SJSA1 (cell line): ENCODE measurements at places on chromosomes 4 and X. TPM values are rescaled to one million over a fixed set of nuclear protein-coding genes. Genes with fewer than 3 reads are reported as not detected.

The FABP2 gene
- not detected in 2 replicates for total RNA-seq

- H3K4me3 ChIP-seq, result no peak overlapping the region
- H3K36me3 ChIP-seq, result no peaks in the 10 kb centered on the region
- no peak for DNase-seq
- H3K27me3 ChIP-seq, result no peaks in the 10 kb centered on the region
- no peak overlapping the region for H3K27ac ChIP-seq
- H3K4me1 ChIP-seq, result no peaks in the 10 kb centered on the region
These were observed 6.3 kb upstream of the TRPC5OS start for GRCh38 chrX:111869639-111870034.

DNA sequence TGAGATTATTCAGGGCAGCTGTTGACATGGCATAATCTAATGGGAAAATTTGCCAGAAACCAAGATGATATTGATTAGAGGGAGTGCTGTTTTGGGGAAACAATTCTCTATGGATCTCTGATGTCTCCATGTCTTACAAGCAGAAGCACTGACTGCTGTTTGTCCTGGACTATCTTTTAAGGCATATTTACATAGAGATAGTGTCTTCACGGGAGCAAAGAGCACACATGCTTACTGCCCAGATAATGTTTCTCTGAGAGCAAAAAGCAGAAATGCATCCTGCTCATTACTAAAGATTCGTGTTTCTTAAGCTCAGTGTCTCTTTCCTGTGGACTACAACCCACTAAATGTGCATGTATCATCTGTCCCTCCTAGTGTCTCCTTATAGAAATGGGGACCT, 41.3 kb upstream of the GLRA3 start:
- DNase-seq, result no peak
- no peaks in the 10 kb centered on the region for H3K36me3 ChIP-seq
- no peak overlapping the region for H3K27ac ChIP-seq

GRCh38 chrX:13852001-13852695, 35.3 kb upstream of the GPM6B start:
- H3K4me1 ChIP-seq, result no peaks in the 10 kb centered on the region
- H3K27ac ChIP-seq, result no peak overlapping the region
- H3K27me3 ChIP-seq, result no peaks in the 10 kb centered on the region

DNA sequence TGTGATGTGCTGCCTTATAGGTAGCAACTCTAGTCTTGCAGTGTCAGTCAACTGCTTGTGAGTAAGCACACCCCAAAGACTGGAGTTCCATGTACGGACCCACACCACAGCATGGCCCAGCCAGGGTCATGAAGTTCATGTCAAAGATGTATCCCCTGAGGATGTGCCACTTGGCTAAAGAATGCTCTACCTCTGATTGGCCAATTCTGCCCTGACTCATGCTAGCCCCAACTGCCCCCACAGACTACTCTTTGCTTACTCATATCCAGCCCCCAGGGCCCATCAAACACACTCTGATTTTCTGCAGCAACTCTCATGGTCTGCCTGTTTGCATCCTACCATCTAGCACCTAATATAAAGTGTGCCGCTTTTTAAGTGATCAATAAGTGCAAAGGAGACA, 62.5 kb downstream of the CHRDL1 start:
- H3K27ac ChIP-seq, result no peak overlapping the region
- peaks cover 7% of the 10 kb centered on the region; the same call in 1 of the 2 replicates for H3K4me1 ChIP-seq
- no peaks in the 10 kb centered on the region for H3K36me3 ChIP-seq
- no peak for DNase-seq

DNA sequence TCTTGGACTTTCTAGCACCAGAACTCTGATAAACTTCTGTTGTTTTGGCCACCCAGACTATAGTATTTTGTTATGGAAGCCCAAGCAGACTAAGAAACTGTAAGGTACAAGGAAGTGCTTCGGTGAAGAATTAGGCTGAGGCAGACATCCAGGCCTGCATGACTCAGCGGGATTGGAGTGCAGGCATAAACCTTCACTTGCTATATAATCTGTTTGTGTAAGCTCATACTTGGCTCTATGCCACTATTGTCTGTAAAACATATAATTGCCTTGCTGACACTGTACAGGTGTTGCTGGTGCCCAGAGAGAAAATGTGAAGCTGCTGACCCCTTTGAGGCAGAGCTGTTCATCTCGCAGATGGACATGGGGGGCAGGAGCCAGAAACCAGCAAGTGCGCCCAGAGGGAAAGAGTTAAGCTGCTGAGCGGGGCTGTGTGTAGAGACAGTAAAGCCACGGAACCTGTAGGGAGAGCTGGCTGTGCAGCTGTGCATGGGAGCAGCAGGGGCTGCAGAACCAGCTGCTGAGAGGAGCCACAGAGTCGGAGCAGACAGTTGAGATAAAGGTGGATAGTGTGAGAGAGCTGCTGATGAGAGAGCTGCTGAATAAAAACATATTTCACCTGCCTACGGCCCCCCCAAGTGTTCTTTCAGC, 96.2 kb downstream of the RBM46 start:
- no peaks in the 10 kb centered on the region for H3K27me3 ChIP-seq
- no peak overlapping the region for H3K4me3 ChIP-seq
- H3K4me1 ChIP-seq, result no peaks in the 10 kb centered on the region
- no peaks in the 10 kb centered on the region for H3K36me3 ChIP-seq
- no peak for DNase-seq

DNA sequence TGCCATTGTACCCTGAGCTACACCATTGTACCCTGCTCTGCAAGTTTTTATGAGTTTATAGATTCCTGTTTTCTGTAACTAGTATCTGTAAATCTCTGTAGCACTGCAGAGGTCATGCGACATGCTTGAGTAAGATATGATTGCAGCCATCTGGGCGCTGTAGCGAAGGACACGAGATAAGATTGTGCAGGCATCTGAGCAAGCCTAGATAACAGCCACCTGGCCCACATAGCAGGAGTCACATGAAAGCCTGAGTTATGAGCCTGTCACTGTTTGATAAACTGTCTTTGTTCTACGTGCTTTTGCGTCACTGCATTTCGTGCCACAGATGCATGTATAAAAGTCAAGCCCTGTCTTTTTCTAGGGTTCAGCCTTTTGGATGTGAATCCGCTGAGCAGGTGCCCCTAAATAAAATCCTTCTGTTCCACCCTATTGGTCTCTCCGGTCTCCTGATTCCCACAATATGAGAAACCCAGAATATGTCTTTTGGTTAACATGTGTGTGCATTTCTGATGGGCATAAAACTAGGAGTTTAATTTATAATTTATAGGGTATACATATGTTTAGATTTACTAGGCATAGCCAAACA, 327.6 kb upstream of the MAOA start:
- DNase-seq, result no peak
- H3K27ac ChIP-seq, result no peak overlapping the region
- no peaks in the 10 kb centered on the region for H3K36me3 ChIP-seq
- no peaks in the 10 kb centered on the region for H3K27me3 ChIP-seq
- H3K4me1 ChIP-seq, result no peaks in the 10 kb centered on the region

DNA sequence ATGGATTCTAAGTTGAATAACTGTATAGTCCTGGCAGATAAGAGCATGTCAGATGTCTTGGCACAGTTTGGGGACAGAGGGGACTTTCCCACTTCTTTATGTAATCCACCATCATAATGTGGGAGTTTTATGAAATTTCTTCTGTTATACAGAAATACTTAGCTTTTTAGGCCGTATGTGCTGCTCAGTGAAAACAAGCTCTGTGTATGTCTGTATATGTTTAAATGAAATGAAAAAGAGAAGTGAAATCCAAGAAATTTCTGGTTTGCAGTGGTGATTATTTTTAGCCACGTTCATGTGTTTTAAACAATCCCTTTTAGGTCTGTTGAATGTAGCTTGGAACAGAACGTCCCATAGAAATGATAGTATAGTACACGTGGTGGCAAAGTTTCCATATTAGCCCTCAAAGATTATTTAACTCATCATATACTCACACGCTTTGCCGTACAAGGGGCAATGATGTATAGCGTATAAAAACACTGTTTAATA, 41.0 kb downstream of the GAB1 start:
- H3K27ac ChIP-seq, result no peak overlapping the region
- no peak overlapping the region for H3K4me3 ChIP-seq
- H3K4me1 ChIP-seq, result no peaks in the 10 kb centered on the region
- H3K27me3 ChIP-seq, result no peaks in the 10 kb centered on the region

GRCh38 chr4:188012426-188012945, 16.9 kb downstream of the ZFP42 start:
- peaks cover 6% of the 10 kb centered on the region; the same call in 1 of the 2 replicates for H3K4me1 ChIP-seq
- no peak overlapping the region for H3K4me3 ChIP-seq
- no peaks in the 10 kb centered on the region for H3K36me3 ChIP-seq
- no peak for DNase-seq
- H3K27ac ChIP-seq, result no peak overlapping the region

The IL13RA1 gene
- 47.7 and 52.3 TPM in 2 replicates for total RNA-seq

The NUP62CL gene
- total RNA-seq, result not detected in 2 replicates

DNA sequence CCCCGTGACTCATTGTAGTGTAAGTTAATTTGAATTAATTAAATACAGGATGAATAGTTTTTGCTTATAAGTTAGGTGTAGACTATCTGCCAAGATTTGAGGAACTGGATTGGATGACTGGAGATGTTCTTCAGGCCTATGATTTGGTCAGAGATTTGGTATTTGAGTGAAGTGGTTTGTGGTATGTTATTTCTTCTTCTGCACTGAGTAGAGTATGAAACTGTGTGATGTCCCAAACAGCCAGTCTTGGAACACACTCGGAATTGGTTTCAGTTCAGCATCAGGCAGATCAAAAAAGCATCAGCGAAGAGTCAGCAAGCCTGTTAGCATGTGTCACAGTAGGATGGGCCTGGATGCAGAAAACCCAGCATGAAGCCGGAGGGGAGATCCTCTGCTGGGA, 294.1 kb downstream of the ARHGAP10 start:
- no peak for DNase-seq
- no peaks in the 10 kb centered on the region for H3K27me3 ChIP-seq
- no peak overlapping the region for H3K27ac ChIP-seq
- no peaks in the 10 kb centered on the region; the same call in 1 of the 2 replicates for H3K36me3 ChIP-seq
- no peaks in the 10 kb centered on the region for H3K4me1 ChIP-seq
- H3K4me3 ChIP-seq, result no peak overlapping the region

- H3K27me3 ChIP-seq, result no peaks in the 10 kb centered on the region
- peak; percentile 90 for DNase-seq
- peak overlapping the region; percentile 11; the same call in 1 of the 2 replicates for H3K4me3 ChIP-seq
These were observed 40.2 kb upstream of the HGFAC start for GRCh38 chr4:3401436-3402171.

DNA sequence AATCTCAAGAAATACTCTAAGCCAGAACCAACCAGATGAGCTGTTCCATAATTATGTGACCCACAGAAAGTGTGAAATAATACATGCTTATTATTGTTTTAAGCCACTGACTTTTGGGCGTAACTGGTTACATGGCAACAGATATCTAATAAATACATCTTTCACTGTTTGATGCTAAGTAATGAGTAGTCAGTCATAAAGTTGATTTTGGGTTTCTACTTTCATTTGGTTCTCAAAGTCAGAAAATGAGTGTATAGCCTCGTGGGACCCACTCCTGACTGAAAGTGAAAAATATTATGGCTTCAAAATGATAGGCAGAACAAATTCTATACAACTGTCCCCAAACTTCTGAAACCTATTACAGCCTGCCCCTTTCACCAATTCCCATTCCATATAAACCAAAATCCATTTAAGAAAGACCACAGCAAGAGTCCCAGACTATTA, 88.0 kb upstream of the CBR4 start:
- no peak overlapping the region for H3K4me3 ChIP-seq
- no peak overlapping the region for H3K27ac ChIP-seq
- no peaks in the 10 kb centered on the region for H3K27me3 ChIP-seq

- H3K27me3 ChIP-seq, result no peaks in the 10 kb centered on the region
- no peak overlapping the region for H3K4me3 ChIP-seq
- H3K36me3 ChIP-seq, result no peaks in the 10 kb centered on the region
- DNase-seq, result no peak
- H3K4me1 ChIP-seq, result no peaks in the 10 kb centered on the region
These were observed 128.5 kb downstream of the MAGEC2 start for GRCh38 chrX:142076633-142077032.

DNA sequence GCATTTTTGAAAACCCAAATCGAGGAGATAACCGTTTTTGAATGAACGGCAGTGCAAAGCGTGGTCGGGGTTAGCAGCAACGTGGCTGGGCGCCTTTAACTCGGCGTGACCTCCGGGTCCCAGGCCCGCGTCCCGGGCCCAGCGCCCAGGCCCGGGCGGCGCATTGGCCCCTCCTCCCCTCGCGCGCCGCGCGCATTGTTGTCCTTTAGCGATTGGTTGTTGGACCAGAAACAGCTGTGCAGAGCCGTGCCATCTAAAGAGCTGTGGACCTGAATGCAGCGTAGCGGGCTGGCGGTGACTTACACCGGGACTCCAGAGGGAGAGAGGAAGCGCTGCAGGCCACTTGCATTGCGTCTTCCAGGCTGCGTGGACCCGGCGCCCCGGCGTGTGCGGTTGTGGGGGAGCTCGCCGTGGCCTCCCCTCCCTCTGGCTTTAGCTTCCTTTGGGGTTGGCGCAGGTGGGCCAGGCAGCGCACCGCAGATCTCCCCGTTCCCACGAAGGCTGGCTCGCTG, at the start of gene STOX2:
TSS of gene STOX2 (plus strand) at position 227 of the 512 bp plus-strand sequence. CDS start 1,484 bp downstream, outside the sequence.
- peaks cover 14% of the 10 kb centered on the region for H3K4me1 ChIP-seq
- peaks cover 55% of the 10 kb centered on the region for H3K27me3 ChIP-seq
- H3K4me3 ChIP-seq, result peak within 1 kb of the TSS; percentile 24
- DNase-seq, result no peak
- H3K27ac ChIP-seq, result no peak within 1 kb of the TSS
- no peaks in the 10 kb centered on the region for H3K36me3 ChIP-seq

The BMPR1B gene
- 0.03 TPM in 1 of 2 replicates, not detected in the other for total RNA-seq

- no peaks in the 10 kb centered on the region for H3K4me1 ChIP-seq
- H3K27me3 ChIP-seq, result no peaks in the 10 kb centered on the region
- no peak overlapping the region for H3K4me3 ChIP-seq
- no peak overlapping the region for H3K27ac ChIP-seq
These were observed 7.0 kb downstream of the C4orf50 start for GRCh38 chr4:6011271-6011671.

DNA sequence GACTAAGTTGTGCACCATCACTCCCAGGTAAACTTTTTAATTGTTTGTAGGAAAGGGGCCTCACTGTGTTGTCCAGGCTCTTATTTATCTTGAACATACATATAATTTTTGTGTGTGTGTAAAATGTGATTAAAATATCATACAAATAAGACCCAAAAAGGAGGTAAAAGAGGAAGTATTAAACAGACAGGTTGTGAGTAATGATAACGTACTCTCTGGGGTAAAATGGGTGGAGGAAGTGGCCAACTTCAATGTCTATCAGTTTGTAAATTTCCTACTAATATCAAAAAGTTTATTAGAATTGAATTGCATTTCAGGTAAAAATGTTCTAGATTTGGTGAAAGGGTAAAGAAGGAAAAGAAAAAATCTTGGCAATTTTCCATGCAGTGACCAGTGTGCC, 48.8 kb downstream of the SULT1E1 start:
- H3K27me3 ChIP-seq, result no peaks in the 10 kb centered on the region
- no peak overlapping the region for H3K27ac ChIP-seq
- no peaks in the 10 kb centered on the region for H3K4me1 ChIP-seq
- no peaks in the 10 kb centered on the region for H3K36me3 ChIP-seq
- no peak for DNase-seq

- H3K4me3 ChIP-seq, result no peak overlapping the region
- no peaks in the 10 kb centered on the region for H3K27me3 ChIP-seq
- DNase-seq, result no peak
- H3K4me1 ChIP-seq, result peaks cover 11% of the 10 kb centered on the region
- H3K27ac ChIP-seq, result no peak overlapping the region
These were observed 6.8 kb upstream of the IQSEC2 start for GRCh38 chrX:53288189-53288588.

The TAF7L gene
- total RNA-seq, result 0.08 TPM in 1 of 2 replicates, not detected in the other

- peak within 1 kb of the TSS; percentile 73 for H3K4me3 ChIP-seq
- DNase-seq, result peak; percentile 82
- H3K36me3 ChIP-seq, result no peaks in the 10 kb centered on the region; the same call in 1 of the 2 replicates
- peak within 1 kb of the TSS; percentile 51 for H3K27ac ChIP-seq
- peaks cover 21% of the 10 kb centered on the region for H3K4me1 ChIP-seq
These were observed at the start of gene MAMLD1 for GRCh38 chrX:150362599-150363481. TSS of gene MAMLD1 (plus strand) at chrX:150363317. CDS start at chrX:150445517, 82,200 bp downstream.
